ENCODE measurements at places on chromosomes 6 and 20. TPM values are rescaled to one million over a fixed set of nuclear protein-coding genes. Genes with fewer than 3 reads are reported as not detected.

DNA sequence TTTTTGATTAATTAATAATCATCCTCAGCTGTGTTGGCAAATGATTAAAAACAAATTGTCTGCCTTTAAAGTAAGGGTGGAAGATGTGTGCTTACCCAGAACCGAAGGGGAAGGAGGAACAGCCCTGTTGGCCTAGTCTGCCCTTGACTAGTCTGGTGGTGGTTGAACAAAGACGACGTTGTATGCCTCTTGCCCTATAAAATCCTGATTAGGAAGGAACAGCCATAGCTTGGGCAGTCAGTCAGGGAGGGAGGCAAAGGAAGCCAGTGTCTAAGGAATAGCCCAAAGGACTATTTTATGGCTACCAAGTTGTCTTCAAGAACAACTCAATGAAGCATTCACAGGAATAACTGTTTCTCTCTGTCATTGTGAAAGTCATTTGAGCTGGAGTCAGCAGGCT, 70.7 kb downstream of the PRDM1 start:
- no peak for DNase-seq

- no peak for DNase-seq
Observed at GRCh38 chr6:126156973-126157372, 170.6 kb downstream of the TRMT11 start.

DNA sequence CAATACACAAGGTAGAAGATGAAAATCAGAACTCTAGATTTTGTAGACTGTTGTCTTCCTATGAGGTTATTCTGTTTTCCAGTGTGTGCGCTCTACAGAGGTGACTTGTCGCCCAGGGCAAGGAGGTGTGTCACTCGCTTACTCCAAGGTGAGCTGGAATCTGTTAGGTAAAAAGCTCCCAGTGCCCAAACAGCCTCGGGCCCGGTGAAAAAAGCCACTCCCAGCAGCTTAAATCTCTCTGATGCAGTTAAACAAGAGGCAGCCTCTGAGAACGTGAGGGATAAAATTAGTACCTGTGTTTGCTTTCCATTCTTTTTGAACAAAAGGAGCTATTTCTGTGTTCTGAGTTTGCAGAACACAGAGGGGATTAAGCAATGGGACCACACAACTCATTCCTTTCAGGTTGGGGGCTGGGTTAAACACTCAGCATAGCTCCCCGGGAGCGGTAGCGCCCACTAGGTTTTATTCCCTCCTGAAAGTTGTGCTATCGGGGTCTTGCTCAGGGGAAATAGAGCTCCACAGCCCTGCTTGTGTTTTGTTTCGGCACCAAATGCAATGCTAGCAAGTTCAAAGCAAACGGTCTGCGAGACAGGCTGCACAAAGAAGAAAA, 181.2 kb downstream of the FOXA2 start:
- DNase-seq = peak; percentile 35

DNA sequence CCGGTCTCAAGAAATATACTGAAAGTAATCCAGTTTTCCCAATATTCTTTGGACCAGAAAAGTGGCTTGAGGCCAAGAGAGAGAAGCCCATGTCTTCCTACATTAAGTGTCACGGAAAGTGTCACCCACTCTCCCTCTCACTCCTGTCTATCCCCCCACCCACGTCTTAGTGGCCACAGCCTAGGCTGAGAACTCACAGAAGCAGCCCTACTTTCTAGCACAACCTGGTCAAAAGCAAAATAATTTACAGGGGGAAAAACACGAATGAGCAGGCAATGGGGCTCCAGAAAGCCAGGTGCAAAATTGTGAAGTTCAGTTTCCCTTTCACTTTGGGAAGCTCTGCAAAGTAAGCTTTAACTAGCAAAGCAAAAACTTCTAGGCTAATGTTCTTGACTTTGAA, 118.0 kb downstream of the OPRM1 start:
- no peak for DNase-seq

DNA sequence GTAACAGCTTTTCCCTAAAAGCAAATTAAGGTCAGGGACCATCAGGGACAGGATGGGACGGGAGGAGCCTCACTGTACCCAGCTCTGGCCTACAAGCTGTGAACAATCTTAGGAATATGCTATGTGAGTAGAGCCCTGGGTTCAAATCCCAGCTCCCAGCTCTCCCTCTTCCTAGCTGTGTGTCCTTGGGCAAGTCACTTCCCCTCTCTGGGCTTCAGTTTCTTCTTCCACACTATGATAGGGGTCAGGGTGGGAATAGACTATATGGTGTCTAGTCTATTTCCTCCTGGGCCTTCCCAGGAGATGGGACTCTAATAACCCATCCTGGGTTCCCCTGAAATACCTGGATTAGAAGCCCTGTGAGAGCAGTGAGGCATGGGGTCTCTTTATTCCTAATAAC, 41.6 kb downstream of the CPNE5 start:
- no peak for DNase-seq

DNA sequence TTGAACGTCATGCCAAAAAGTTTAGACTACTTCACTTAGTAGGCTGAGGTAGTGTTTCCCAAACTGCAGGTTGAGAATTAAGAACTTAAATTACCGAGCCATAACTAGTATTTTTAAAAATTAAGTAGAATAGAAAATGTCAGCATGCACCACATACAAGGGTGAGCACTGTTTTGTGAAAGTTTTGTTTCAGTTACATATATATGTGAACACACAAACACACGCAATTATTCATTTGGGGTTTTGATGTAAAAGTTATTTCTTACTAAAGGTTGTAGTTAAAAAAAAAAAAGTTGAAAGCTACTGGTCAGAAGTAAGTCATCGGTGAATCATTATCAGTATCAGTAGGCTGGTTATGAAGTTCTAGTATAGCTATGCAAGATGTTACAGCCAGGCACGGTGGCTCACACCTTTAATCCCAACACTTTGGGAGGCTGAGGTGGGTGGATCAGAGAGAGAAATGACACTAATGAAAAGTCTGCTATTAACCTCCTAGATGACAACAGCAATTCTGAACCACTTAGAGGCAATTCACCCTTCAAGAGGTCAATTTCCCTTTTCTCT, 24.1 kb downstream of the FASTKD5 start:
- no peak for DNase-seq

- no peak for DNase-seq
Observed at GRCh38 chr6:42520786-42521607, 42.8 kb upstream of the UBR2 start.

DNA sequence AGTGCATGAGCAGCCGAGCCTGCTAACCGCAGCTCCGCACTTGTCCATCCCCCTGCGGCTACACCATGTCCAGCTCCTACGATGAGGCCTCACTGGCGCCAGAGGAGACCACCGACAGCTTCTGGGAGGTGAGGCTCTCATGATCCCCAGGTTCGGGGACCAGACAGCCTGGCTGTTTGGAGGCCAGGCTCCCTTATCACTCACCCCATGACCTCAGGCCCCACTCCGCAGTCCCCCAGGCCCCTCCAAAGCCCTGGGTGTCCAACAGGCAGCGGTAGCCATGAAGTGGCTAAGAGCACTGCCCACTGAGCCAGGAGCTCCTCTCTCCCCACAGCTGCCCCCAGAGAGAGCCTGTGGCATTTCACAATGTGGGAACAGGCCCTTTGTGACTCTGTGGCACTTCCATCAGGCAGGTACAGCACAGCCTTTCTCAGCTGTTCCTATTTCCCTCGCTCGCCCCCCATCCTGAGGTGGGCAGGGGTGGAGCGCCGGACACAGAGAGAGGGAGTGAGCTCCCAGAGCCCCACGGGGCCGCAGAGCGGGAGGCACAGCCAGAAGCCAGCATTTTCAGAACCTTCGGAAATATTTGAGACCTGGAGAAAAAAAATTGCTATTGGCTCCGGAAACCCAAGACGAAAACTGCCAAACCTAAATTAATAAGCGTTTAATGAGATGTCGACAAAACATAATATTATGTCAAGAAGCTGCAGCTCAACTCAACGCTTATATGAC, 29.7 kb downstream of the SPDEF start:
- no peak for DNase-seq

- no peak for DNase-seq
Observed at GRCh38 chr6:48735846-48736245, 624.8 kb upstream of the PTCHD4 start.

- DNase-seq = no peak
Observed at GRCh38 chr20:14741616-14742015, 404.2 kb upstream of the FLRT3 start.

GRCh38 chr20:62675156-62675876, 33.0 kb downstream of the SLCO4A1 start:
- DNase-seq = no peak

GRCh38 chr6:16741112-16742016, 19.9 kb downstream of the ATXN1 start:
- DNase-seq = no peak

- DNase-seq = no peak
Observed at GRCh38 chr6:84526631-84527030, 237.8 kb downstream of the TBX18 start.

GRCh38 chr20:2385026-2385425, 4.3 kb downstream of the TGM6 start:
- no peak for DNase-seq

- peak; percentile 52 for DNase-seq
Observed at GRCh38 chr6:2028457-2029038, 216.9 kb downstream of the GMDS start.

GRCh38 chr6:22091424-22091948, 205.3 kb downstream of the PRL start:
- DNase-seq = no peak

- no peak for DNase-seq
Observed at GRCh38 chr6:41059556-41059955, 6.6 kb downstream of the APOBEC2 start.

The FAM184A gene
- 3.4 TPM for total RNA-seq

The SDC4 gene
- 397 TPM for total RNA-seq
